ENCODE measurements at places on chromosomes 11 and 22.
A peak's percentile ranks its signal among the peaks of the same experiment; 100 is the strongest.

DNA sequence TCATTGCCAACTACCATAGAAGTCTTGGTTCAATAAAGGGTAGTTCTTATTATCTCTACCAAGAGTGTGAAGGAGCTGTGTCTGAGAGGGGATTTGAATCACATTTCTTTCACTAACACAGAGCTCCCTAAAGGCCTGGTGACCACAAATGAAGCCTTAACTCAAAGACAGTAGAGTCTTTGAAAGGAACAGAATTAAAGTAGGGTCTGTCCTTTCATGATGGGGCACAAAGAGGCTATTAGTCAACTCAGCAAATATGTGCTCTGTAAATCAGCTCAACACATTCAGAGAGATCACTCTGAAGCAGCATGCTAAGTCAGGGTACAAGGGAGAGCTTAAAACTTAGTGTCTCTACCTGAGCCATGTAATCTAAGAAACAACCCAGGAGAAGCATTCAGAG, 212.4 kb upstream of the SYN3 start:
- no peak for DNase-seq

DNA sequence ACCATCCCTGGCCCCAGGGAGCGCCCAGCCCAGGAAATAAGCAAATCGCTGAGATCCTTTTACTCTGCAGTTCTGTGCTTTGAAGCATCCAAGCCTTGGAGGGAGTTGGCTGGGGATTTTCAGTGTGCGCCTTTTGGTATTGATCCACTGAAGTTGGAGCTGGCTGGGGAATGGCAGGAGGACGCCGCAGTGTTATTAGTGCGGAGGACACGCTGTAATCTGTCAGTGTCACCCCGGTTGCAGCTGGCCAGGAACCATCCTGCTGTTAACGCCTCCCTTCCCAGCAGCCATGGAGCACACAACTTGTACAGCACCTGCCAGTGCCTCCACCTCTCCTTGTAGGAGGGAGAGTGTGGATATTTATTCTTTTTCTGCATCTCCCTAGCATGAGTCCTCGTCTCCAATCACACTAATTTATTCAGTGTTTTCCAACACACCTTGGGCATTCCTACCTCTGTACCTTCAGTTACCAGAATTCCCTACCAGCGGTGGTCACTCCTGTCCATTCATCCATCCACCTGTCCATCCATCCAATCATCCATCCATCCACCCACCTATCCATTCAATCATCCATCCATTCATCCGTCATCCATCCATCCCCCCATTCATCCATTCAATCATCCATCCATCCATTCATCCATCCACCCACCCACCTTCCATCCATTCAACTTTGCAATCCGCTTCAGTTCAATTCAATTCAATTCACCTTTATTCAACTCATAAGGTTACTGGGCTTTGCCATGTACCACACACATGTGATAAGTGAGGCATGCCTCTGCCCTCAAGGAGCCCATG, 21.9 kb upstream of the EIF3D start:
- no peak for DNase-seq

GRCh38 chr11:19079643-19080440, 19.3 kb upstream of the MRGPRX2 start:
- peak; percentile 93 for DNase-seq

GRCh38 chr22:47816863-47817210, 1054.4 kb downstream of the TBC1D22A start:
- no peak for DNase-seq

DNA sequence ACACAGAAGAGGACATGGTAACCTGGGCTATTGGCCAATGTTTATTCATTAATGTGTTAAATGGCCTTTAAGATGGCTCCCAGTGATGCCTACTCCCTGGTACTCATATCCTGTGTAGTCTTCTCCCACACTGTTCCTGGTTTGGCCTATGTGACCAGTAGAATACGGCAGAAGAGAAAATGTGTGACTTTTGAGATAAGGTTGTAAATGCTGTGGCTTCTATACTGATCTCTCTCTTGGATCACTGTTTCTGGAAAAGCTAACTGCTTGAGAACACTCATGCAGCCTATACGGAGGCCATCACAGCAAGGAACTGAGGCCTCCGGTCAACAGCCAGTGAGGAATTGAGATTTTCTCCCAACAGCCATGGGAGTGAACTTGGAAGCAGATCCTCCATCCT, 24.1 kb downstream of the MAML2 start:
- no peak for DNase-seq

- no peak for DNase-seq
These were observed 16.0 kb downstream of the QSER1 start for GRCh38 chr11:32908619-32909018.

DNA sequence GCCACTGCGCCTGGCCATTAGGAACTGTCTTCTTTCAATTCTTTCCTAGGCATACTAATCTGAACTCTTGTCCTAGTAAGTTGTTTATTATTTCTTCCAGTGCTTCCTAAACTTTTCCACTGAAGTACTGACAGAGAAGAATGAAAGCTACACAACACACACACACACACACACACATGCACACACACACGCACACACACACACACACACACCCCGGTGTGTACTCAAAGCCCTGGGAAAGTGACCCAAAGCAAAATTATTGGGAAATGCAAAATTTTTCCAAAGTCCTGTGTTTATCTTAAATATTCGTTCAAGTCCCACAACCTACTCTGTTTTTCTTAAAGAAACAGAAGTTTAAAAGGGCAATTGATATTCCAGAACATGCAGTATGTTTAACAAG, 19.4 kb upstream of the SIK2 start:
- DNase-seq, result no peak

DNA sequence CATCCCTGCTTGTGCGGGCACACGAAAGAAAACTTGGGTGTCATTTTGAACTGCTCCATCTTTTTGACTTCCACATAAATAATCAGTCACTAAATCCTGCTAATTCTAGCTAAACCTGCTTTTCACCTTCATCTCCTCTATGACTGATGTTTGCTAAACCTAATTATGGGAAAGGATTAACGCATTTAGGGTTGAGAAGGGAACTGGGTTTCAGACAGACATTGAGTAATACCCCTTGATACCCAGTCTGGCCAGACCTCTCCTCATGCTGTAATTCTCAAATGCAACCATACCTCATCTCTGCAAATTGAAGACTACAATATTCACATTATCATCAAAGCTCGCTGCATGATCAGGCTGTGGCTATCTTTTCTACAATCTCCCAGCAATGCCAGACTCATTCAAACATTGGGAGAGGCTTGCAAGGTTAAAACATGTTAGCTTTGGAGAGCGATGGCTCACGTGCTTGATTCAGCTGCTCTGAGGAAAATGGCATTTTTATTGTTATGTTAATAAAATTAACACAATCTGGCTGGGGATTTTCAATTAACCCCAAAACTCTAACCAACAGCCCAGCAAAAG, 2.4 kb downstream of the HPS4 start:
- DNase-seq, result no peak
